ENCODE measurements at places on chromosomes 7 and 10. TPM values are rescaled to one million over a fixed set of nuclear protein-coding genes. Genes with fewer than 3 reads are reported as not detected.

GRCh38 chr10:128280271-128280670 is 154.0 kb upstream of the MKI67 start:
- DNase-seq = no peak

DNA sequence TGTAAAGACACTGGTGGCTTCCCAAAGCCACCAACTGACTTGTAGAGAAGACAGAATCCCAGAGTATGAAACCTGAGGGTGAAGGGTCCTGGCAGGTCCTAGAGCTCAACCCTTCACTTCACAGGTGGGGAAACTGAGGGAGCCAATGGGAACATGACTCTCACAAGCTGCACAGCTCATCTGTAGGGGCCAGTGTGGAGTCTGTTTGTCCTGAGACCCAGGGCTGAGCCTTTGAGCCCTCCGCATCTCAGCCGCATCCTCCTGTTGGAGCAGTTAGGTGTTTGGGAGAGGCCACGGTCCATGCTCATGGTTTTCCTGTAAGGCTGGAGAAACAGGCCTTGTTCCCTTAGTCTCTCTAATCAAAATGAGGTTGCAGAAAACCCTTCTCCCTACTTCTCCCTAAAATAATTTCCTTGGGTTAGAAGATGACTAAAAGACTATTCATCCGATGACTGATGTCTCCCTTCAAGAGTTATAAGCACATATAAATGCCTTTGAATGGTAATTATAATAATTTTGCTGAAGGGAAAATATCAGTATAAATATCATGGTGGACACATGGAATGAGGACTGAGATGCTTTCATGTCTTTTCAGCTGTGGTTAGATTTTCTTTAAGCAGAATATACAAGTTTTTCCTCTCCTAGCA is 10.3 kb downstream of the HTRA1 start:
- no peak for DNase-seq

GRCh38 chr7:98730326-98730725 is 113.2 kb downstream of the NPTX2 start:
- no peak for DNase-seq

DNA sequence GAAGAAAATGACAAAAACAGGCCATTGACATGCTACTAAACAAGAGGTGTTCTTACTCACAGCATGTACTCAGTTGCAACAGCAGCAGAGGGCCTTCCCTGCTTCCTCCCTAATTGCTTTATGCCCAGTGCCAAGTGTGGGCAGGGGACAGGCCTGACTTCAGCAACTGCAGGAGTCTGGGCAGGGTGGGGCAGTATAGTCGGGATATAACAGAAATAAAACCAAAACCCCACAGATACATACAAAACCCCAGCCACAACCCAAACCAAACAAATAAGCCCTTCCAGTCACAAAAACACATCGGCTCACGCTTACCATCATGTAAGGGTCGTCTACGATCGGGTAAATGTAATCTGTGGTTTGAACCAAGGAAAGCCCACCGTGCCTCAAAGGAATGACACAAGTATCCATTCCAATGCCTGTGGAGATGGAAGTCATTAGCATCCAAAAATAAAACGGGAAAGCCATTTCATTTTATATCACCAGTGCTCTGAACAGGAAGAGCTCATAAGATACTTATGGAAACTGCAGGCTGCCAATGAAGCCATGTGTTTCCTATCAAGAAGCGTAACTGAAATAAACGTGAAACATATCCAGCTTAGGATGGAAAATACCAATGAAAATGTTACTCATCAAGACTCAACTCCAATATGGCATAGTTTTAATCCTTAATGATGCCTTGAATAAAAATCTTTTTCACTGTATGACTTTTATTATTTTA is 9.5 kb downstream of the SEPHS1 start:
- no peak for DNase-seq

GRCh38 chr10:62049624-62050345 is 148.3 kb downstream of the ARID5B start:
- DNase-seq = no peak

DNA sequence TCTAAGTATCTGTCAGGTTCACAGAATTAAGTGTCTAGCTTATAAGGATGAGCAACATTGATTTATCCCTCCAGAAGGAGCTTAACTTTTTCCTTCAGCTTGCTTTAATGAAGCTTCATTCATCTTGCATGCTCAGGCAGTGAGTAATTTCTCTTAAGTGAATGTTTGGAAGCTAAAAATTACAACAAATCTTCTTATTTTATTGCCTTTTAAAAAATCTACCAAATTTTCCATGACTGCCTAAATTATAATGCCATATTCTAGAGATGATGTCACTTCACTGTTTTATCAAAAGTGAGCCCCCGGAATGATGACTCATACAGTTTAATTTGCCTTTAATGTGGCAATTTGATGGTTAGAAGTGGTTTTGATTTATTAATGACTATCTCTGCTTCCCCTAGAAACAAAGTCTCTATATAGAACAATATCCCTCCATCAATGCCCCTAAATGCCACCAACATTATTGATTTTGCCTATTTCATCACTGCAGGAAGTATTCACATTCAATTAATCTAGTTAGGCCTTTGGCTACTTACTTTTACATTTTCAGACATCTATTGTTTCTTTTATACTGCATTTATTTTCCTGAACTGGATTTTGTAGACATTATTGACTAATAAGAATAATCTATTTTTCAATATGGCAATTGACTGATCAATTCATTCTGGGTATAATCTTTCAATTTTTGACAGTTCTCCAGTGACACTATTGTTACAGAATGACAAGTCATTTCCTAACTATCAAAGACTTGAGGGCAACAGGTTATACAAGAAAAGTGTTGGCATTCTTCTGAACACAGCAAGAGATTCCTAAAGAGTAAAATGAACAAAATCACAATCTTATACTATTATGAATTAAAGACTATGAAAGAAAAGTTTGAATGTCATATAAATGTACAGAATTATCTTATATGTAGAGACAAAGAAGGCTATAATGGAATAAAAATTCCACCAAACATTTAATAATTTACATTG is 139.3 kb upstream of the ODAD2 start:
- no peak for DNase-seq

DNA sequence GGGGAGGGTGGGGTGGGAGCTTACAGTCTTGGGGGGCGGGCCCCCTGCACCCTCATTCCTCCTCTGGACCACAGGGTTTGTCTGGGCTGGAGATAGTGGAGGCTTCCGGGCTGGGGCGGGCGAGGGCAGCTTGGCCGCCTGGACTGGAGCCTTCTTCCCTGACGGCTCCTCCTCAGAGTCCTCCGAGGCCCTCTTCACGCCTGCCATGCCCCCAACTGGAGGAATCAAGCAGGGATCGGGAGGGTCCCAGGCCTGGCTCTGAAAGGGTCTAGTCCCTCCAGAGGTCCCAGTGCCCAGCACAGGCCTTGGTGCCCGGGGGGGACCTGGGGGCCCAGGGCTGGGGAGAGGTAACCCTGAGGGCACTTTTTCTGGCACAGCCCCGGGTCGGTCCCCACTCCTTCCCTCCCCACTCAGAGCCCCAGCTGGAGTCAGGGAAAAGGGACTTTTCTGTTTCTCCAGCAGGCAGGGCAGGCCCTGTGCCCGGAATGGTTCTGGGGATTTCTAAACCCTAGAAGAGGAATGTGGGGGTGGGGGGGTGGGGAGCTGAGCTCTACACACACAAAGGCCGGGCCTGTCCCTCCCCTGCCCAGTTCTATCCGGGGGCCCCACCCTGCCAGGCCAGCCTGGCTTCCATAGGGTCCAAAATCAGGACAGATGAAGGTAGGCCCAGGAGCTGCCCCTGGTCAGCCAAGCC is 11.6 kb downstream of the MICALL2 start:
- DNase-seq = no peak

DNA sequence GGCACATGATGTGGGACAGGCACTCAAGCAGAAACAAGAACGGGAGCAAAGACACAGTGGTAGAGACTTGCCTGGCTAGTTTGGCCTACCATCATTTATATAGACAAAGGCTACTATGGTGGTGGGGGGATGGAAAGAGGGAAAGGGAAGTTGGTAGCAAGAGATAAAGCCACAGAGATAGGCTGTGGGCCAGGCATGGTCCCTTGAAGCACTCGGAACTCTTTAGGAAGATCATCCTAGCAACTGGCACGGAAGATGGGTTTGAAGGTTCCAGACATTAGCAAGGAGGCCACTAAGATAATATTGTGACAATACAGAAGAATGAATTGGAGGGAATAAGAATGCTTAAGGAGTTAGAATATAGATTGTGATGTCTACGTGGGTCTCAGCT is 319.6 kb downstream of the ELMO1 start:
- DNase-seq = no peak

DNA sequence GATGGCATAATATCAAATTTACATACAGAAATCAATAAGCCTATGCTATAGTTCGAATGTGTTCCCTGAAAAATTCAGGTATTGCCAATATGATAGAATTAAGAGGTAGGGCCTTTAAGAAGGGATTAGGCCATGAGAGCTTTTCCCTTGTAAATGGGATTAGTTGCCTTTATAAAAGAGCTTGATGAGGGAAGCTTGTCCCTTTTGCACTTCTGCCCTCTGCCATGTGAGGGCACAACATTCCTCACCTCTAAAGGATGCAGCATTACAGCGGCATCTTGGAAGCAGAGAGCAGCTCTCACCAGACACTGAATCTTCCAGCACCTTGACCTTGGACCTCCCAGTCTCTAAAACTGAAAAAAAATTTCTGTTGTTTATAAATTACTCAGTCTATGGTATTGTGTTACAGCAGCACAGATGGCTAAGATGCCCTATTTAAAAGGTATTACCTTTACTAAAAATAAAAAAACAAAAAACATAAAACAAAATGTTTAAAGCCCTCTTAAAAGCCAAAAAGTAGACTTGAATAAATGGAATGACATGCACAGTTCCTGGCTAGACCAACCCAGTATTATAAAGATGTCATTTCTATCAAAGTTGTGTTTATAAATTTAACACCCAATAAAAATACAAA is 909.6 kb downstream of the REEP3 start:
- DNase-seq = no peak

The MYOZ1 gene
- total RNA-seq = 0.66 TPM
